HT-29 (cell line): ENCODE measurements at places on chromosomes 13 and 19.
A peak's percentile ranks its signal among the peaks of the same experiment; 100 is the strongest.

DNA sequence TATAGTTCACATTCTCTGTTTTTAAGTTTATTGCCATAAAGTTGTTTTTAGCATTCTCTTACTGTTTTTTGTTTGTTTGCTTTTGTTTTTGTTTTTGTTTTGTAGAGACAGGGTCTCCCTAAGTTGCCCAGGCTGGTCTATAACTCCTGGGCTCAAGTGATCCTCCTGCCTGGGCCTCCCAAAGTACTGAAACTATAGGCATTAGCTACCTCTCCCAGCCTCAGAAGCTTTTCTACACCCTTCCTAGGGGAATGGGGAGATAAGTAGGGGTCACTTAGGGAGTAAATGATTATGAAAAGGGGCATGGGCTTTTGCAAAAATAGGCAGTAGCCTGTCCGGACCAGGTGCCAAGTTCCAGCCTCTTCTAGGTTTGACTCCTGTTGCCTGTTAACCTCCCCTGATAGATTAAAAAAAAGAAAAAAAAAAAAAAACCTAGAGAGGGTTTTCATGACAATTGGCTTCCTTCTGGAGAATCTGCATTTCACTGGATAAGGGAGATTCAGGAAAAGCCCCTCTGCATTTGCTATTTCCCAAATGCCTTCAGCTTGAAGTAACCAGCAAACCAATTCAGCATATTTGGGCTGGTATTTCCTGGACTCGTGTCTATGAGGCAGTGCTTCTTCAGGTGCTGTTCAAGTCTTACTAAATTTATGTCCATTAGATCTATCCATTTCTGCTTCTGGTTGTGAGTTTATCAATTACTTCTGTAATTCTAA is 216.8 kb downstream of the TM9SF2 start:
- no peak for DNase-seq

DNA sequence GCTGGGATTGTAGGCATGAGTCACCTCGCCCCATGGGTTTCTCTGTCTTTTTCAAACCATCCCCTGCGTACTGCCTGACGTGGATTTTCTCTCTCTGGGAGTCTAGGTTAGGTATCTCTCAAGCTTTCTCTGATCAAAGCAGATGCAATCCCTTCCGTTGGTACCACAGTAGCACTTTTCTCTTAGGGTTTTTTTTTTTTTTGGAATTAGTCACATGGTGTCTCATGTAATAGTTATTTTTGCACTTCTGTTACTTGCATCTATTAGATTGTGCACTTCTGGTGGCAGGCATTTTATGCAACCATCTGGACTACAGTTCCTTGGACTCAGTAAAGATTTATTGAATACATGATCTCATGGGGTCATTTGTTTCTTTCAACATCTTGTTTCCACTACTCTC is 72.1 kb downstream of the GPC6 start:
- no peak for DNase-seq

- DNase-seq: no peak
Observed at GRCh38 chr13:73819711-73820110, 314.5 kb downstream of the KLF12 start.

DNA sequence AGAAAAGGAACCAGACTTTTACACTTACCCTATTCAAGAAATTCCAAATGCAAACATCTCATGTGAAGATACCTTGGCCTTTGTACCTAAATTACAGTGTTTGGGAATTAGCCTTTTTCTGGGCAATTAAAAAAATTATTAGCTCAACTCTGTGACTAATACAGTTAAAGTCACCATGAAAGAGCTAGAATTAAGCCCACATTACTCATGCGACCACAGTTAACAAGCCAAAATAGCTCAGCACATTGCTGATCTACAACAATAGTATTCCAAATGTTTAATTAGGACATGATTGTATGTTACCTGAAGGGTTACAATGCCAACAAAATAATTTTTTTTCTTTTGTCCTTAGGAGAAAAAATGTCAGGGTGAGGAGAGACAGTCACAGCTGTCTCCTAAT is 263.6 kb upstream of the GPC6 start:
- no peak for DNase-seq

DNA sequence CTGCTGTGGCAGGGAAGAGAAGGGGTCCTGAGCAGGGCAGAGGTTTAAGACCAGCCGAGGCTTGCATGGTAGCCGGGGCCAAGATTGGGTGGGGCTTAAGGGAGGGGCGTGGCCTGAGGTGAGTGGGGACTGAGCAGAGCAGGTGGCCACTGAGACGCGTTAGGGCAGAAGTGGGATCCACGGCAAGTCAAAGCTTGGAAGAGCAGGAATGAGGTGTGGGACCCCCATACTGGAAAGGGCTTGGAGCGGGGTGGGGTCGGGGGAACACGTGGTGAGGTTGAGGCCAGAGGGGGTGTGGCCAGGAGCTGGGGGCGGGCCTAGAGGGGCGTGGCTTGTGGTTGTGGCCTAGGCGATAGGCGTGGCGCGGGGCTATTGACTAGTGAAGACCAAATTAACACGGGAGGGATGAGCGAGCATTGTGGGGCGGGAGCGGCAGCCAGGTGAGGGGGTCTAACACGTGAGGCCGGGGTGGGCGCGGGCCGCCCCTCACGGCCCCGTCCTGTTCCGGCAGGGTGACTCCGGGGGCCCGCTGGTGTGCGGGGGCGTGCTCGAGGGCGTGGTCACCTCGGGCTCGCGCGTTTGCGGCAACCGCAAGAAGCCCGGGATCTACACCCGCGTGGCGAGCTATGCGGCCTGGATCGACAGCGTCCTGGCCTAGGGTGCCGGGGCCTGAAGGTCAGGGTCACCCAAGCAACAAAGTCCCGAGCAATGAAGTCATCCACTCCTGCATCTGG is 3.3 kb downstream of the CFD start:
- no peak for DNase-seq

GRCh38 chr19:19538785-19539166 is 711 bp downstream of the CILP2 start:
- DNase-seq: no peak

- no peak for DNase-seq
Observed at GRCh38 chr19:21680671-21681070, 86.7 kb downstream of the ZNF100 start.

DNA sequence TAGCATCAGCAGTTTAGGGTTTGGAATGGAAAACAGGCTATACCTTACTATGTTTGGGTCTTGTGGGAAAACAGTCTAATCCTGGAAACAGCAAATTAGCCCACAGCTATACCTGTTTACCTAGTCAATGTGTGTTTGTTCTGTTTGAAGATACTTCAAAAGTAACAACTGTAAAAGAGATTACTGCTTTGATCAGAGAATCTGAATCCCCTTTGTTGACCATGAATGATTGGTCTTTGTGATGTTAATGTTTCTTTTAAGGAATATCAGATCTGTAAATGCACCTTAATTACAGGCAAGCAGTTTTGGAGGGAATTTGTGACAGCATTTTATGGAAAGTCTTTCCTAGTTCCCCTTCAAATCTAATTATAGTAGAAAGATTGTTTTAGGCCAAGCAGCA is 20.7 kb upstream of the KLF5 start:
- DNase-seq: no peak

- no peak for DNase-seq
Observed at GRCh38 chr19:16888629-16889365, at the start of gene F2RL3. Gene F2RL3, plus strand, starts transcription at chr19:16888999. Its CDS starts 191 bp downstream, at chr19:16889190.

DNA sequence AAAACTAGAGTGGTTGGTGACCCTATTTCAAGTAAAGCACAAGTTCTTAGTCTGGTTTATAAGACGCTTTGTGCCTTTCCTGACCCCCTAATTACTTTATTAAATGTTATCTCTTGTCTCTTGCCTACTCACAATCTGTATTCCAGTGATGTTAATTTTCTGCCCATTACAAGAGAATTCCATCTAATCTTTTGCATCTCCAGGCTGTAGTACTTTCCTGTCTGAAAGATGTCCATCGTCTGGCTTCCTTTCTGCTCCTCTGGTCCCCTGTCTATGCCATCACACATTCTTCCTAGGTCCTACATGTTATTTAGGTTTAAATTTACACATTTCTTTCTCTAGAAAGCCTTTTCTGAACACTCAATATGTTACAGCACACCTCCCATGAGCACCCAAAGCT is 25.9 kb upstream of the OXGR1 start:
- no peak for DNase-seq

DNA sequence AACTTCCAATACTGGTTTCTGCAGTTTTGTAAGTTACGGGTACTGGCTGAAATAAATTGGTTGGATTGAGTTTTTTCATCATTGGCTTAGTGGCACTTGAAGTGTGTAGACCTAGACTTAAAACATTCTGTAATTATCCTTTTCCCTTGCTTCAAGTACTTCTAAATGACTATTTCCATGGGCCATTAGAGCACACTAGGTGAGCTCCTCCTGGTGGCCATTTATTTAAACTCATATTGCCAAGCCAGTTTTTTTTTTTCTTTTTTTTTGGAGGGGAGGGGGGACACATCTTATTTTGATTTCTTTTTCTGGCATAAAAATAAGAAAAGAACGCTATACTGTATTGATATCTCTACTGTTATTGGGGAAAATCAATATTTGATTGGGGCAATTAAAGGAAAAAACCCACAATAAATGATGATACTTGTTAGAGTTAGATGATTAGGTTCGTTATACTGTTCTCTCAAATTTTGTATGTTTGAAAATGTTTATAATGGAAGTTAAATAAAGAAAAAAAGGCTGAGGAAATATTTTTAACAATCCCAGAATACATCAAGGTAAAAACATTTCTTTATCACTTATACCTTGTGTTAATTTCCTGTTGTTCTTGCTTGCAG is 82.9 kb downstream of the PDS5B start:
- peak; percentile 88 for DNase-seq

DNA sequence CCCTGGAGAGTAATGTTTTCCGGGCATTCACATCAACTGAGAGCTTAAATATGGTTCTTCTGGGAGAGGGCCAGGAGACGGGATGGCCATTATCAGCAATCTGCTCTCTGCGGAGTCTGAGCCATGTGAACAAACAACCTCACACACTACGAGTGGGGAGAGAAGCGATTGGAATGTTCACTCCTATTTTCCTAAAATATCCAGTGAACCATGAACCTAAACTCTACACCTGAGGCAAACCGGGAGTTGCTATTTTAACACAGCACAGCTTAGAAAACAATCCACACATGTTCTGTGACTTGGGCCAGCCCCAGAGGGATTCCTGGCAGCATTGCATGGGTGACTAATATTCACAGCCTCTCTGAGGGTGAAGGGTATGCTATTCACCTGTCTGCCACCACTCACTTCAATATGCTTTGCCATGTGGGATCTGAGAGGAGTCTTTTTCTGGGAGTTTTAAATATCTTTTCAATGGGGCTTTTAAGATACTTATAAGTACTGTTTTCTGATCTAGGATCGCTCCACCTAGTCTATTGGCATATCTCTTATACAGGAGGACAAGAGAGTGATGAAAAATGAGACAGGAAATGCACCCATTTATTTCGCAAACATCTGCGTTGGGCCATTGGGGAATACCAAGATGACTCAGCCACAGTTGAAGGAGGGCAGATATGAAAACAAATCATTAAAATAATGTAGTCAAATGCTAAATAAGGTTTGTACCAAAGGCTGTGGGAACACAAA is 72.6 kb upstream of the SERP2 start:
- DNase-seq: peak; percentile 82

DNA sequence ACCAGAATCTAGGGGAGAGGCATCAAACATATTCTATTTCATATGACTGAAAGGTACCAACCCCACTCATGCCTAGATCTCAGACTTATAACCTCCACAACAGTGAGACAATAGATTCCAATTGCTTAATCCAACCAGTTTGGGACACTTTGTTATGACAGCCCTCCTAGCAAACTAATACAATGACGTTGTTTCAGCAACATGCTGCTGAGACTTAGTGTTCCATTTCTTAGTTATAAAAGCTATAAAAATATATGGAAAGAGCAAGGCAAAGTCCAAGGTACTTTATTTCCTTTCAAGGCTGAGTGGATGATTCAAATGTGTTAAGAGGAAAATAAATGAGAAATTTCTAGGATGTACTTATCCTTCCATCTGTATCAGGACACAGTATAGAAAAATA is 352.0 kb downstream of the FGF14 start:
- DNase-seq: no peak

DNA sequence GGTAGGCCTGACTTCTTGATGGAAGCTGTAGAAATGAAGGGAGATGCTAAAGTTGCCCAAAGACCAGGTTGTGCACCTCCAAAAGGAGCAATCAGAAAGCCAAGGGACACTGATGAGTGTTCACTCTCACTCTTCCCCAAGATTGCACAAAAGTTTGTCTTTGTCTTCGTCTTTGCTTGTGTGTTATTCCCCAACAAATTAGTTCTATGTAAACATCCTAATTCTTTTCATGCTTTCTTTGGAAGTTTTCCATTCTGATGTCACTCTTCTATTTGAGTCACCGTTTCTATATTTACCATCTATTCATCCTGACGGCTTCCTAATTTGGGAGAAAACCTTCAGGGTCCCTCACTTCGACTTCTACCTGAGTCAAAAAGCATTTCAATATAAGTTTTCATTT is 3.7 kb upstream of the TMEM272 start:
- no peak for DNase-seq

DNA sequence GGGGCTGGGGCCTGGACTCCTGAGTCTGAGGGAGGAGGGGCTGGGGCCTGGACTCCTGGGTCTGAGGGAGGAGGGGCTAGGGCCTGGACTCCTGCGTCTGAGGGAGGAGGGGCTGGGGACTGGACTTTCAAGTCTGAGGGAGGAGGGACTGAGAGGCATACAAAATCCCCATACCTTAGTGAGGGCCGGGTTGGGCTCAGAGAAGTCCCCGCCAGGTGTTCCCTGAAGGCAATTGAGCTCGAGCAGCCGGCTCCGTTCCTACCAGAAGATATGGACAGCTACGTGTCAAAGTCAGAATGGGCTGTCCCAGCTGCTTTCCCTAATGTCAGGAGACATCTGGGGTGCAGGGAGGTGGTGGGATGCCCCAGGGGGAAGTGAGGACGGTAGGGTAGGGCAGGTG is 9.5 kb downstream of the PHLDB3 start:
- no peak for DNase-seq

DNA sequence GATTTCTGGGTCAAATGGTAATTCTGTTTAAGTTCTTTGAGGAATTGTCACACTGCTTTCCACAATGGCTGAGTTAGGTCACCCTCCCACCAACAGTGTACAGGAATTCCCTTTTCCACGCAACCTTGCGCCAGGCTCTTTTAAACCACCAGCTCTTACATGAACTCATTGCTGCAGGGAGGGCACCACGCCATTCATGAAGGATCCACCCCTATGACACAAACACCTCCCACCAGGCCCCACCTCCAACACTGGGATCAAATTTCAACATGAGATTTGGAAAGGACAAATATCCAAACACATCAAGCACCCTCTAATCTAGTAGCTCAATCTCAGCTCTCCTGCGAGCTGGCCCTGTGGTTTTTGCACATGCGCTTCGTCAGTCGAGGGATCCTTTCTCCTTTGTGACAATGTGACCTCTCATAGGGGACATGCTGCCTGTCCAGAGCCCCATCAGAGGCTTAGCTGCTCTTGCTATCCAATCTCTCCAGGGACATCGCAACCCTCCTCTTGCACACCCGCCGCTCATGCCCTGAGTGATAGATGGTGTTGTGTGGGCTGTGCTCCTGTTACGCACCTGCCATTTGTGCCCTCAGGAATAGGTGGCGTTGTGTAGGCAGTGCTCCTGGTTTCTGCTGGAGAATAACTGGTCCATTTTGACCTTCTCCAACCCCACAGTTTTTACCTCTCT is 328.0 kb downstream of the UQCRFS1 start:
- no peak for DNase-seq

- DNase-seq: no peak
Observed at GRCh38 chr19:35932291-35932936, 3.8 kb upstream of the LRFN3 start.
